Thymus (tissue), 14 donors: ENCODE measurements at places on chromosomes 3 and 15. TPM values are rescaled to one million over a fixed set of nuclear protein-coding genes. Genes with fewer than 3 reads are reported as not detected.
A peak's percentile ranks its signal among the peaks of the same experiment; 100 is the strongest.

Gene CPNE9
- polyA plus RNA-seq, result 0.27 TPM

DNA sequence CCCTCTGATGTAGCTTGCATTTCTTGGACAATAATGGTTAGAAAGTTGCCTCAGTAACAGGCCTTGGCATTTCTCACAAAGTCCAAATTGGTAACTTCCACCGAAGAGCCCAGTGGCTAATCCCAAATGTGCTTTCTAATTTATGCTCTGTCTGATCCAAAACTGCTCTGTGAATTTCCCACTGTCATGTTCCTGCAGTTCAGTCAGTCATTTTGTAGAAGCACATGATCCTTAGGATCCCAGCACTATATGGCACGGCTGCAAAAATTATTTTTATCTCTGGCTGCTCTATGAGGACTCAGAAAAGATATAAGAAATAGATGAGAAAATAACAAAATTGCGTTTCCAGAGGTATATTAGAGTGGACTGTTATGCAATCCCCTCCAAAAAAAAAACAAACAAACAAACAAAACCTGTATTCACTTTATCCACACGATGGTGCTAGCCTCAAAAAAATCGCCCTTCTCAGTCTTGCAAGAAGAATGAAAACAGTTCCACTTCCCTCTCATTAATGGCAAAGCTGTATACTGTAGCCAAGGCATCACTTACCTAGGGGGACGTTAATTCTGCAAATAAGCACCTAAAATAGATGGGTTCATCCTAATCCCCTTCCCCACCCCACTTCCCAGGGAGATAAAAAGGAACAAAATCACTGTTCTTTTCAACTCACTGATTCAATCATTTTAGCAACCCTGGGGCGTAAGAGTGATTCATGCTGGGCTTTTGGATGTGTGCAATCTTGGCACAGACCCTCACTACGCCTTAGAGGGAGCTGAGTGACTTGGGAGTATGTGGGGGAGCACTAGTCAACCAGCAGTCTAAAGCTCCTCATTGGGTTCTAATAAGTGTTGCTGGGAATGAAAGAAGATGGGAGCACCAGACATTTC is 61.3 kb downstream of the TMCO5A start:
- no peak overlapping the region for H3K4me3 ChIP-seq
- no peaks in the 10 kb centered on the region for H3K27me3 ChIP-seq
- no peak overlapping the region for H3K27ac ChIP-seq
- DNase-seq, result no peak
- no peaks in the 10 kb centered on the region for H3K36me3 ChIP-seq

GRCh38 chr3:11349446-11349845 is 77.2 kb downstream of the ATG7 start:
- no peak overlapping the region for H3K4me3 ChIP-seq
- no peak overlapping the region for H3K27ac ChIP-seq

DNA sequence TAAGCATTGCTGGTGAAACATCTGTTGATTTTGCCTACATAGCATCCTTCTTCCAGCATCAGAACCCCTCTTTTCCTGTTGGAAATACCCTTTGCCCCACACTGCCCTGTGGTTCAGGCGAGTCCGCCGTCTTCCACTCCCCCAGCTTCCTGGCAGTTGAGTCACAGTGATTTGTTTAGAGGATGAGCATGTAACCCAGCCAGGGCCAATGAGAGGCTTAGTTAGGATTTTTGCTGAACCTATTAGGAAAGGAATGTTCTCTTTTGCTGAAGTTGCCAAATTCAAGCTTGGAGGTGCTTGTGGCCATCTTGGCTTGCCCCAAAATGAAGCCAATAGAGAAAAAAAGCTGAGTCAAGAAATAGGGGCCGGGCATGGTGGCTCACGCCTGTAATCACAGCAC is 19.0 kb upstream of the MEX3B start:
- H3K27me3 ChIP-seq, result peaks cover 3% of the 10 kb centered on the region
- H3K4me3 ChIP-seq, result no peak overlapping the region

DNA sequence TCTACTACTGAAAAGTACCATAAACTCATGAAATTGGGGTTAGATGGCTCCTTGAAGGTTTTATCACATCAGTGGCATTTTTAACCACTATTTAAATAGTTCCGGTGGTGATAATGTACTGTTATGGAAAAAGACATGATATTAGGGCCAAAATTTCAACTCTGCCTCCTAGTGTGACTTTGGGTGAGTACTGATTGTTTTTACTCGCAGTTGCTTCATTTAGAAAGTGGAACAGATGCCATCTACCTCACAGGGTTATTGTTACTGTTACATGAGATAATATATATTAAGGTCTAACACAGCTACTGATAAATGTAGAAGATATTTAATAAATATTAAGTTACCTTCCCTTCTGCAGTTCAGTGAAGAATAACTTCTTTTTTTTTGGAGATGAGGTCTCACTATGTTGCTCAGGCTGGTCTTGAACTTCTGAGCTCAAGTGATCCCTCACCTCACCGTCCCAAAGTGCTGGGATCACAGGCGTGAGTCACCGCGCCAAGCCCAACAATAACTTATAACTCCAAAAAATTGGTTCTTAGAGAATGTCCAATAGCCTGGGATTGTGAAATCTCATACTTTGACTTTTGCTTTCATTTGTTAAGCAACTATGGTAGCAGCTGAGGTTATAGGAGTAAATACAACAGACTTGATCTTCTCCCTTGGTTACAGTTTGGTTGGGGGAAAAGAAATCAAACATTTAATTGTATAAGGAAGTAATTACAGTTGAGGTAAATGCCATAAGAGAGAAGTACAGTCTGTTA is 48.3 kb downstream of the MEF2A start:
- peak overlapping the region; percentile 42 for H3K27ac ChIP-seq
- no peak for DNase-seq
- peaks cover 3% of the 10 kb centered on the region for H3K4me1 ChIP-seq
- no peak overlapping the region for H3K4me3 ChIP-seq
- no peaks in the 10 kb centered on the region for H3K27me3 ChIP-seq

DNA sequence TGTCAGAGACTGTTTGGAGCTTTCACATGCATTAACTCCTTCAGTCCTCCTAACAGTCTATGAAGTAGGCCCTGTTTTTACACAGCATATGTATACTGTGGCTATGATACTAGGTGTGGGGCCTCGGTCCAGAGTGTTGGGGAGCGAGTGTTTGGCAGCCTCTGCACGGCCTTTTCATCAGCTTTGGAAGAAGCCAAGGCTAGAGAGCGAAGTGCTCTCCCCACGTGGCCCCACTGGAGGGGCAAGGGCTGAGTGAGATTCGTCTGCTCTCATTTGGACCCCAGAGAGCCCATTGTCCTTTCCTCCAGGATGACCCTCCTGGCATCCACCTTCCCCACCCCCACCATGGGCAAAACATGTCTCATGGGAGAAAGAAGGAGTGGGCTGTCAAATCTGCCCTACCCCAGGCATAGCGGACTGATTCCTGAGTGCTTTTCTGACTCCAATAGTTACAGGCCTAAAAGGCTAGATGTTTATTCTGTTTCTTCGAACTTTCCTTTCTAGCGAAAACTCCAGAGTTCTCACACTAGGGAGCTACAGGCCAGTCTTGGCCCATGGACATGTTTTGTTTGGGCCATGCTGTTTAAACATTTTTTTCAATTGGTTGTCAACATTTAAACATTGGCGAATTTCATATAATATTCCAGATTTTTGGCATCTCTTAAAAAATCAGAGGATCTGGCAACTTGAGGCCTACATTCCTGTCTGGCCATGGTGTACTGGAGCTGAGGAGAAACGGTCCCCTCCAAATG is 76.0 kb downstream of the EEFSEC start:
- no peaks in the 10 kb centered on the region for H3K36me3 ChIP-seq
- no peak overlapping the region for H3K27ac ChIP-seq
- peaks cover 5% of the 10 kb centered on the region for H3K4me1 ChIP-seq
- DNase-seq, result no peak

- no peak overlapping the region for H3K27ac ChIP-seq
- H3K27me3 ChIP-seq, result no peaks in the 10 kb centered on the region
- DNase-seq, result no peak
- H3K4me3 ChIP-seq, result no peak overlapping the region
- H3K36me3 ChIP-seq, result no peaks in the 10 kb centered on the region
- no peaks in the 10 kb centered on the region for H3K4me1 ChIP-seq
These were observed 134.6 kb downstream of the ATP8B4 start for GRCh38 chr15:49984436-49984835.

- peak; percentile 91 for DNase-seq
- H3K4me1 ChIP-seq, result no peaks in the 10 kb centered on the region
- peak overlapping the region; percentile 91 for H3K4me3 ChIP-seq
- peaks cover 18% of the 10 kb centered on the region for H3K36me3 ChIP-seq
These were observed 20.4 kb upstream of the SATB1 start for GRCh38 chr3:18445401-18446148.

GRCh38 chr15:79430901-79431635 is 1.1 kb upstream of the MINAR1 start:
- DNase-seq, result no peak
- no peak overlapping the region for H3K27ac ChIP-seq
- no peak overlapping the region for H3K4me3 ChIP-seq
- H3K36me3 ChIP-seq, result no peaks in the 10 kb centered on the region
- H3K27me3 ChIP-seq, result peaks cover 66% of the 10 kb centered on the region

DNA sequence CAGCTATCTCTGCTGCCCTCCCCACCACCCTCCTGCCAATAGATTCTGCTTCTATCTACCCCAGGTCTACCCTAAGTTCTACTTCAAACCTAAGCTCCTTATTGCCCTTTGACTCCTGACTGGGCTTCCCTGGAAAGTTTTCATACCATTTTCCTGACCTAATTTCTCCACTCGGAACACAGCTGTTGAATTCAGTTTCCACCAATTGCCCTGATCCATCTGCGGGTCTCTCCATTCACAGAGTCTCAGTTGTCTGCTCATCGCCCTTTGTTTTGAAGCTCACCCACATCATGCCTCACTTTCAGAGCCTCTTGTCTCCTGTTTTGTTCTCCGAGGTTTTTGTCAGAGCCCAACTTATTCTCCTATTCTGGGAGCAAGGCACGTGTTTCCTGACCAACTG is 56.8 kb upstream of the ABI3BP start:
- no peaks in the 10 kb centered on the region for H3K36me3 ChIP-seq
- H3K4me1 ChIP-seq, result no peaks in the 10 kb centered on the region
- no peak for DNase-seq
- no peak overlapping the region for H3K4me3 ChIP-seq

- H3K36me3 ChIP-seq, result peaks cover 17% of the 10 kb centered on the region
- no peak for DNase-seq
- H3K4me3 ChIP-seq, result peak overlapping the region; percentile 81
- peak overlapping the region; percentile 78 for H3K27ac ChIP-seq
These were observed 428 bp downstream of the LYSMD4 start for GRCh38 chr15:99732751-99733267.

GRCh38 chr3:138362538-138362937 is 14.2 kb downstream of the MRAS start:
- H3K4me3 ChIP-seq, result no peak overlapping the region
- no peaks in the 10 kb centered on the region for H3K27me3 ChIP-seq
- H3K27ac ChIP-seq, result no peak overlapping the region
- no peaks in the 10 kb centered on the region for H3K36me3 ChIP-seq
- no peak for DNase-seq
- no peaks in the 10 kb centered on the region for H3K4me1 ChIP-seq

DNA sequence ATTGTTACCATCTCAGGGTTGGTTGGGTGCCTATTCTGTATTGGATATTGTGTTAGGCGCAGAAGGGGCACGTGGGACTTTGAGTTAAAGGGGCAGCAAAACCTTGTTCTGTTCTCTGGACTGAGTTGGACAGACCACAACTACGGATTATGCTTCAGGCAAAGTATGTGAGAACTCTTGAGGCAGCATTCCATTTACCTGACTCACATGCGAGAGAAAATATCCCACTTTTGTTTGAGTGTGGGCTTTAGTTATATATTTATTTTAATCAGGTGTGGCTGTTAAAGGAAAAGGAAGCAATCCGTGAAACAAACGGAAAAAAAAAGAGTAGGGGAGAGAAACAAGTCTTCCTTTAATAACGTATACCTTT is 627 bp upstream of the PLS1 start:
- DNase-seq, result no peak
- H3K27ac ChIP-seq, result peak overlapping the region; percentile 19
- no peaks in the 10 kb centered on the region for H3K36me3 ChIP-seq

DNA sequence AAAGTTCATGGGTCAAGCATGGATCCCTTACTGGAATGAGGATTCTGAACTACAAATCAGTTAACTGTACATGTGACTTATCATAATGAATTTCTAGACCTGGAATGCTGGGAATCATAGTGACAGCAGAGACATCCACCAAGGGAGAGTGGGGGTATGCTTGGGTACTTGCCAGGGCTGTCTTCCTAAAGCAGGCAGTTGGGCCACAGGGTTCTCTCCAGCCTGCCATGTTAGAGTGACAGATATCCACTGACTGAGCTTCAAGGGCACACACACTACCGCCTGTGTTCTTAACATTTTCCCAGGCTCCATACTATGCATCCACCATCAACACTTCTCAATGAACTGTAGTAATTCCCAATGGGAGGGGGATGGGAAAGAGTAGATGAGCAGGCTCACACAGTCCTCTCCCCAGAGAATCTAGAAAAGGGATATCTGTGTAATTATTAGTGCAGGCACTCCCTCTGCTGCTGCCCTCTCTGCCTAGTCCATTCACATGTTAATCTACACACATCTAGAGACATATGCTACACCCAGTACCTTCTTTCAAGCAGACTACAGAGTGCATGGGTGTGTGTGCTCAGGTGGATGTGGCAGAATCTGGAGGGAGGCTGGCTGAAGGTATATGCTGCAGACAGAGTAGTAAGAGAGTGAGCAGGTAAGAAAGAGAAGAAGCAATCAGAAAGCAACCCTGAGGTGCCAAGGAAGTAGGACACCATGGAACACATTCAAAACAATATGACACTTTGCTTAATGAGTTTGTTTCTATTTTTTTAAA is 3.7 kb downstream of the FSTL1 start:
- peaks cover 4% of the 10 kb centered on the region for H3K27me3 ChIP-seq
- no peak for DNase-seq
- peaks cover 7% of the 10 kb centered on the region for H3K4me1 ChIP-seq
- no peaks in the 10 kb centered on the region for H3K36me3 ChIP-seq

DNA sequence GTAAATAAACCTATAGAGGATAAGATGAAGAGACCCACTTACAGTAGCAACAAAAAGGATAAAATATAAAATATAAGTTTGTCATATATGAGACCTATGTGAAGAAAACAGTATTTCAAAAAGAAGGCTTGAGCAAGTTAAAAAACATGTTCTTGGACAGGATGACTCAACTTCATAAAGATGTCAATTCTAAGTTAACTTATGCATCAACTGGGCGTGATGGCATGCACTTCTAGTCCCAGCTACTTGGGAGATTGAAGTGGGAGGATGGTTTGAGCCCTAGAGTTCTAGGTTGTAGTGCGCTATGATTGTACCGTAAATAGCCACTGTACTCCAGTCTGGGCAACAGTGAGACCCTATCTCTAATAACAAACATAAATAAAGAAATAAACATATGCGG is 59.7 kb downstream of the PDCD6IP start:
- H3K27me3 ChIP-seq, result no peaks in the 10 kb centered on the region
- DNase-seq, result no peak
- no peak overlapping the region for H3K27ac ChIP-seq
- no peak overlapping the region for H3K4me3 ChIP-seq
- H3K36me3 ChIP-seq, result peaks cover 18% of the 10 kb centered on the region

DNA sequence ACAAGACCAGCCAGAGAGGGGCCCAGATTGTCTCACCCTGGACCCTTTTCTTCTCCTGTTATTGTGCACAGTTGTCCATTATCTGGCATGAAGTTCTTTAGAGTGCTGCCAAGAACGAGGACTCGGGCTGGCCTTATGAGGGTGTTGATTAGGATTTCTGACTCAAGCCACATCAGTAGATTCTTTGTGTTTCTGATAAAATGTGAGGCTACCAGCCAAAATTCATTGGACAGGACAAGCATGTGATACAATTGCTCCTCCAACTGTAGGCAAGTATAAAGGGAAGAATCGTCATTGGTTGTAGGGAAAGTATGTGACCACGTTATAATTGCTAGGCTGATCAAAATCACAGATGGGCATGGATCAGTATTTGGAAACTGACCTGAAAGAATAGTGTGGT is 99.2 kb upstream of the TMC3 start:
- no peaks in the 10 kb centered on the region for H3K4me1 ChIP-seq
- H3K36me3 ChIP-seq, result no peaks in the 10 kb centered on the region
- H3K4me3 ChIP-seq, result no peak overlapping the region
- no peak for DNase-seq
- H3K27me3 ChIP-seq, result no peaks in the 10 kb centered on the region
